Stomach (tissue), 19 donors: ENCODE measurements at places on chromosomes 3 and 15. TPM values are rescaled to one million over a fixed set of nuclear protein-coding genes. Genes with fewer than 3 reads are reported as not detected.

DNA sequence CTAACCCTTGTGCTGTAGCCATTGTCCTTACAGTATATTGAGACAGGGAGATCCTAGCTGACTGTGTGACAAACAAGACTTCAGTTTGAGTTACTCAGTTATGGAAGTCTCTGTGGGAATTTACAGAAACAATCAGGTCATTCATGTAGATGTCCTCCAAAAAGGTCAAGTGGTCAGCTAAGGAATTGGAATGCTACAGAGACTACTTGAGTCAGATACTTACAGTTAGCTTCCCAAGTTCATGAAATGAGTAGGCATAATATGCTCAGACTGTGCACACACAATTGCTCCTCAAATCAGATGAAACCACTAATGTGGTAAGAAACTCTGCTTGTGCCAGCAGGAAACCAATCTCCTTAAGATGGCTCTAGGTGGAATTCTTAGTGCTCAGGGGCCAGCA lies 985.7 kb downstream of the NSUN3 start:
- no peak for DNase-seq

DNA sequence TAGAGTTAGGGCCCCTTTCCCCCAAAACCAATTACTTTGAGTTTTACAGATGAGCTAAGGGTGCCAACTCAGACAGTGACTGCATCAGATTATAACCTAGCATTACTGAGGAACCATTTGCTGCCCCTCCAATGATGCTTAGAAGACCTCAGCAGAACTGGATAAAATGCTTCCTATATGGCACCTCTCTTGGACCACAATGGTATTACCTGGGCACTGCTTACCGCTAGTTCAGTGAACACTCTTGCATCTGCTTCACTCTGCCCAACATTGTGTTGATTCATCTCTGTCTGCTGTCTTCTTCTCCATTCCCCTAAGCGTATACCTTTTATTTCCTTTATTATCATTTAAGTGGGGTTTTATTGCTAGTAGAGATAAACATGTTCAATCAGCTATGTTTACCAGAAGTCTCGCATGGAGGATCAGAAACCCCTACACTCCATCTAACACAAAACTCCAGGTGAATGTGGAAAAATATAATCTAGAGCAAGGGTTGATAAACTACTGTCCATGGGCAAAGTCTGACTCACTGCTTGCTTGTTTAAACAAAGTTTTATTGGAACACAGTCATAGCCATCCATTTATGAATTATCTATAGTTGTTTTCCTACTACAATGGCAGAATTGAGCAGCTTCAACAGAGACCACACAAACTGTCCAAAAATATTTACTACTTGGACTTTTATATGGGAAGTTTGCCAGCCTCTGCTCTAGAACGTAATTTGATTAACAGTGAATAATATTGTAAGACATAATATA lies 100.2 kb upstream of the PTX3 start:
- no peak for DNase-seq

- no peak for DNase-seq
These were observed 11.5 kb downstream of the CSK start for GRCh38 chr15:74793135-74794028.

TERC gene
- polyA plus RNA-seq: not detected

- DNase-seq: no peak
These were observed 175.9 kb downstream of the VGLL3 start for GRCh38 chr3:86814918-86815655.

GRCh38 chr15:57647791-57648130 lies 56.1 kb downstream of the MYZAP start:
- peak; percentile 56 for DNase-seq

- DNase-seq: no peak
These were observed 53.9 kb downstream of the COPS2 start for GRCh38 chr15:49101536-49101935.

NLGN1 gene
- 0.15 TPM for polyA plus RNA-seq
